Cardiac muscle cell (in vitro differentiated cells and primary cell): ENCODE measurements at places on chromosomes 6 and 20.
A peak's percentile ranks its signal among the peaks of the same experiment; 100 is the strongest.

GRCh38 chr6:32885698-32886286, 31.8 kb downstream of the PSMB9 start:
- peak; percentile 81 for DNase-seq

- DNase-seq: no peak
Observed at GRCh38 chr6:21468461-21468860, 125.1 kb upstream of the SOX4 start.

- no peak for DNase-seq
Observed at GRCh38 chr6:56909115-56909907, 45.6 kb upstream of the BEND6 start.

DNA sequence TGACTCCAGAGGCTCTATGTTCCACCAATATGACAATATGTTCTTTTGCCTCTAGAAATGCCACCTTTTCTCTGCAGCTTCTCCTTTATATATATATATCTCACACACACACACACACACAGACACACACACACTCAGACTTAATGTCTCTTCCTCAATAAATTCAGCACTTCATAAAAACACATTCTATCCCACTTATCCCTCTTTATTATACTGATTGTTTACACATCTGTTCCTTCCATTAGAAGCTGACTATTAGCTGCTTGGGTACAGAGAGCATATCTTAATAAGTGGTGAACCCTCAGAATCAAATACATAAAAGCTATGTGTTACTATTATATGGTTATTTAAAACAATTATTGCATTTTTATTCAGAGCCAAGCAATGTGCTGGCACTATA, 23.3 kb downstream of the NRSN1 start:
- no peak for DNase-seq

GRCh38 chr6:151807513-151808370, at the start of gene ESR1:
Gene ESR1 (plus strand): TSS chr6:151807682. CDS start chr6:151807913, 231 bp downstream.
- peak; percentile 52 for DNase-seq

- peak; percentile 17 for DNase-seq
Observed at GRCh38 chr6:46491201-46491627, at the start of gene RCAN2. Gene RCAN2 (minus strand): TSS chr6:46491449.

- no peak for DNase-seq
Observed at GRCh38 chr6:25023781-25024180, 88.0 kb upstream of the RIPOR2 start.

DNA sequence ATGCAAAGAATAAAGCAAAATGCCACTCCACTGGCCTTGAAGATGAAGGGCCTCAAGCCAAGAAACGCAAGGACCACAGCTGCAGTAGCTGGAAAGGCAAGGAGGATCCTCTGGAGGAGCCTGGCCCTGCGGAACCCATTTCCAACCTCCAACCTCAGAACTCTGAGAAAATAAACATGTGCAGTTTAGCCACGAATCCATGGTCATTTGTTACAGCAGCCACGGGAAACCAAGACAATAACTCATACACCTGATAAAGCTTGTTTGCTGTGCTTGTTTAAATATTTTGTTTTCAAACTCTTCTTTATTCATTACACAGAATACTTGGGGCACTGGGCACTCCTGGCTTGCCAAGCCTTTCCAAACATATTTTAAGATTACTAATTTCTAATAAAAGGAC, 10.4 kb downstream of the SERPINB6 start:
- no peak for DNase-seq

DNA sequence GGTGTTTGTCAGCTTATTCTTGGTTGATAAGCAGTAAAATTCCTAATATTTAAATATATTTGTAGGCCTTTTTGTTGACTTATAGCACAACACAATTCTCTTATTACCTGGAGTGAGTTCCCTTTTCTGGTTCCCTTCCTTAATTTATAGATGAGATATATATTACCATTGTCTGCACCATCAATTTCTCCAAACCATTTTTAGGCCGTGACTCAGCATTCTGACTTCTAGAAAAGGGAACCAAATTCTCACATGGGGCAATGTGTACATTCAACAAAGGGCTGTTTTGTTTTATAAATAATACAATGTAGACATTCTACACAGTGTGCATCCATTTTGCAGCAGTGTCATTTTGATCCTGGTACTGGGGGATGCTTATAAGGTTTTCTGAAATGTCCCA, 52.8 kb downstream of the NCOA7 start:
- DNase-seq: no peak

GRCh38 chr6:140051521-140052512, 677.4 kb upstream of the CITED2 start:
- DNase-seq: peak; percentile 89

- peak; percentile 40 for DNase-seq
Observed at GRCh38 chr6:138986578-138986977, 1.5 kb downstream of the REPS1 start.

DNA sequence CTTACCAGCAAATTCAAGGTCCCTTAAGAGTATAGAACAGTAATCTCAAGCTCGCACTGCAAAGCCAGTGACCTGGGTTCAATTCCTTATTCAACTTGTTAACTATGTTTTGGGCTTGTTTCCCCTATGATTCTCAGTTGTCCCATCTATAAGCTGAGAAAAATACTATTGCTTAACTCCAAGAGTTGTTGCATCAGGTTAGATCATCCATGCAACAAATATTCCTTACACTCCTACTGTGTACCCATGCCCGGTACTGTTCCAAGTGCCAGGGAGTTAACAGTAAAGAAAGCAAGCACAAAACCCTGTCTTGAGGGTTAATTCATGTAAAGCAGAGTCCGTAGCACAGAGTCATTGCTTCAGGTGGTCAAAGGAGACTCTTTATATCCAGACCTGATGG, 247.3 kb downstream of the MAFB start:
- no peak for DNase-seq

- peak; percentile 4 for DNase-seq
Observed at GRCh38 chr6:117264369-117264691, 1.0 kb upstream of the VGLL2 start.

GRCh38 chr6:3237761-3238662, 10.6 kb upstream of the TUBB2B start:
- DNase-seq: no peak

GRCh38 chr6:142799639-142800038, 145.3 kb downstream of the HIVEP2 start:
- no peak for DNase-seq

- DNase-seq: no peak
Observed at GRCh38 chr20:47795214-47795907, 10.1 kb upstream of the SULF2 start.

DNA sequence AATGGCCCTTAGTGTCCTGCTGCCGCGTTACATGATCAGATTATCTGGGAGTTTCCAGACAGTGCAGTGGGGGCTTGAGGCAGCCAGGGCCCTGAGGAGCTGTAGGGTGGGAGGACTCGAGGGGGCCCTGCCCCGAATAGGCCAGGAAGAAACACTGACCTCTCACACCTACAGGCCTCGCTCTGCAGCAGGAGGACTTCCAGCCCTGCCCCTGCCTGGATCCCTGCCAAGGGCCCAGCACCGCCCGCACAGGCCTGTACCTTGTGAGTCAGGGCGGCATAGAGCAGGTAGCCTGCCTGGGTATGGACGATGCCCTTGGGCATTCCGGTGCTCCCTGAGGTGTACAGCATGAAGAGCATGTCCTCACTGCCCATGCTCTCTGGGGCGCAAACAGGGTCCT, 30.1 kb upstream of the APMAP start:
- DNase-seq: no peak

DNA sequence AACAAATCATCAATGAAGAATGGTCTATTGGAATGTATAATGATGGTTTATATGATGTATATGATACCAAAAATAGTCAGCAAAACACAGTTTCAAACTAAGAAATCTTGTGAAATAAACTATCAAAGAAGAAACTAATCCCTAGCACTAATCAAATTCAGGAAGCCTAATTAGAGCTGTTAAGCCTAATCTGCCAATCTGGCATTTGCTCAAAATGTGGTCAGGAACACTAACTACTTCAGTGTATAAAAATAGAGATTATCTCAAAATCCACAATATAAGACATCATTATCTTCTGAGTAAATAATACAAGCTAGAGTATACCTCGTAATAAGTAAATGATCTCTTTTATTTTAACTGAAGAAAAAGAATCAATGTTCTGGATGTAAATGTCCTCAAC, 12.8 kb upstream of the AKAP7 start:
- no peak for DNase-seq
